ENCODE measurements at places on chromosomes 4 and X.

- DNase-seq = no peak
Observed at GRCh38 chr4:60930866-60931265, 269.3 kb upstream of the ADGRL3 start.

DNA sequence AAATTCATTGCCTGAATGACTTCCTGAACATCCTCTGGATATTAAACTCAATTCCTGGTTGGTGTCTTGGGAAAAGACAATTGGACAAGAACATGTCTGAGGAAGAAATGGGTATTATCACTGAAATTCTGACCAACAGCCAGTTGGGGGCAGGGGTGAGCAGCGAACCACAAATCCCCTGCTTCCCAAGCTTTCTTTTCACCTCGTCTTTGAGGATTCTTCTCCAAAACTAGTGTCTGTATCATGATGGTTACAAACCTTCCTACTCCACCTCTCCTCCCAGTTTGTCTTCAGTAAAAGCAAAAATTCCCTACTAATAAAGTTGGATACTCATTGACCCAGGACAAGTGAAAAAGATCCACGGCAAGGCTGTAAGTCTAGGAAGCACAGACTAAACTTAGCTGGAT is 48.3 kb upstream of the WDR1 start:
- peak; percentile 61 for DNase-seq

DNA sequence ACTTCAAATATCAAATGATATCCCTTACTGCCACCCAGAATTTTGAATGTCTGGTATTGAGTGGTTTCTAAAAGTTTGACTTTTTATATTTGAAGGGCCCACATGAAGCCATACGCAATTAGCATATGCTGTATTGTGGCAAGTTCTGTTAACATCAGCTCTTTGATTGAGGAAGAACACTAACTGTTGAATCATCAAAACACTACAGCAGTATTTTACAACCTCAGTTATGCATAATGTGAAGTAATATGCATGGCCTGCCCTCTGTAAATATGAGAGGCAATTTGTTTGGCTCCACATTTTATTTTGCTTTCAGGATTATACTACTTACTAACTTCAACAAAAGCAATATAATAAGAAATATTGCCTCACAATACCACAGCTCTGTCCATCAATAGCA is 62.2 kb upstream of the DMD start:
- DNase-seq = no peak

DNA sequence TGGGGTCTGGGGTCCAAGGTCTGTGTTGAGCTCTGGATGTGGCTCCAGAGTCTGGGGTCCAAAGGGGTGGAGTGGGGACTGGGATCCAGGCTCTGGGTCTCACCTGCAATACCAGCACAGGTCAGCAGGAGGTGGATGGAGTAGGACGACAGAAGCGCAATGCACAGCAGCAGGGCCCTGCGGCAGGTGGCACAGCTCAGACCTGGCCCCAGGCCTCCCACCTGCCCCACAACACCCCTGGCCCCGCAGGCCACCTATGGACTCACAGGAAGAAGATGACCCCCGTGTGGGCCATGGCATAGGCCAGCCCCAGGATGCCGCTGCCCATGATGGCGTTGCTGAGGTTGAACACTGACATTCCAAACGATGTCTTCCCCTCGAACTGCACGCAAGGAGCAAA is 3.4 kb downstream of the SLC38A5 start:
- peak; percentile 58 for DNase-seq

DNA sequence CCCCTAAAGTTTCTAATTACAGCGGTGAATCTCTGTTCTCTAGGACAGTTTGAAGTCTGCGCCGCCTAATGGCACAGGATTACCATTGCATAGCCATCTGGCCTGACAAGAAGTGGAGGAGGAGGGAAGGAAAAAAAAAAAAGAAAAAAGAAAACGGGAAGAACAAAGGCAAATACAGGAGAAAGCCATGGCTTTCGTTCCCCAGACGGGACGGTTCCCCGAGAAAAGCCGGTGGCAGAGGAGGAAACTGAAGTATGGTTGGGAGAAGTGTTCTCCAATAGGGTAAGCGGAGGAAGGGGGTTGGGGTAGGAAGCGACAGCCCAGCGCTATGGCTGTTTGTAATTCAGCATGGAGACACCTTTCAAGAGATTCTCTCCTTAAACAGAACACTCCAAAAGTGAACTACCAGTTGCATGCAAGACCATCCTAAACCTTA is 80.8 kb downstream of the HMGN5 start:
- DNase-seq = peak; percentile 42

GRCh38 chr4:183599284-183599683 is 59.7 kb downstream of the RWDD4 start:
- no peak for DNase-seq

DNA sequence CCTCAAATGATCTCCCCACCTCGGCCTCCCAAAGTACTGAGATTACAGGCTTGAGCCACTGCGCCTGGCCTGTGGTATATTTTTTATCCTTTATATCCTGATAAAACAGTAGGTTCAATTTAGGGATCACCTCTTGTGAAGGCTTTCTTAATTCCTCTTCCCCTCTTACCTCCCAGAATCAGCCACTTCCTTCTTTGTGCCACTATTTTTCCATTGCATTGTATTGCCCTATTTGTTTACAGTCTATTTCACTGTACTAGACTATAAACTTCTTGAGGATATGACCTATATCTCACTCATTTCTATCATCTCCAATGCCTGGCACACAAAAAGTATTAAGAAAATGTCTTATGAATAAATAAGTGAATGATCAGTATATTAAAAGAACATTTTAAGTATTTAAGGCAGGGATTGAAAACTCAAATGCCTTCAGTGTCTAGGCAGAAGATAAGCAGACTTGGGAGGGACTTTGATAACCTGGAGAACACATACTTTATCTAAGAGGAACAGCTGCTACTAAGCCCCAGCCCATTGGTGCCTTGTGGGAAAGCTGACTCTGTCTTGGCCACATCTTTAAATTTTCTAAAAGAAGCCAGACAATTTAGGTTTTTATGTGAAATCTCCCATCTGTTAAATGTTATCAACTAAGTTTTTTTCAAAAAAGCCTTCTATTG is 82.3 kb upstream of the OGT start:
- DNase-seq = no peak

DNA sequence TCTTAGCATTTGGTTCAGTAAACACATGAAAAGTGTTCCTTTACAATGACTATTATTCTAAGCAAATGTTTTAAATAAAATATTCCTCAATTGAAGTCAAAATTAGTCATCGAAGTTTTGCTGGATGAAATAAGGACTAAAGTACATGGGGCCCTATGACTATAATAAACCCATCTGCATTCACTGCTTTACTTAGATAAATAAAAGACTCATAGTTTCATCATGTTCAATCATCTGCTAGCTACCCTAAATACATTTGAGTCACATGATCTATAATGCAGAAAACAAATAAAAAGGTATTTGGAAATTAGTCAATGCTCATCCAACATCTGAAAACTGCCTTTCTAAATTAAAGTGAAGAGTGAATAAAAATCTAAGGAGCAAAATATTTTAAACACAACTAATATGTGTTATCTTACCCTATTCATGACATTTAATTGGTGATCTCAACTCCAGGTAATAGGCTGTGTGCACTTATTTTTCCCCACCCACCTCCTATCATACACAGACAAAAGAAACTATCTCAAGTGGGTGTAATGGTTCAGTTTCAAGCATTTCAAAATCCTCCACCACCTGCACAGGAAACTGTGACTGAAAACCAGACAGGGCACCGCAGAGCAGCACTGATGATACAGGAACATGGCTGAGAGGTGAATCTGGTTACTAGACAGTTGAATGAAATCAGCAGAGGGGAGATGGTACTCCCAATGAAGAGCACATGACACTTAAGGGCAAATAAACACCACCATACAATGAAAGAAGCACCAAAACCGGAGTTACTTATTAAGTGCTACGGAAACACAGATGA is 78.6 kb downstream of the CAMK2D start:
- no peak for DNase-seq

DNA sequence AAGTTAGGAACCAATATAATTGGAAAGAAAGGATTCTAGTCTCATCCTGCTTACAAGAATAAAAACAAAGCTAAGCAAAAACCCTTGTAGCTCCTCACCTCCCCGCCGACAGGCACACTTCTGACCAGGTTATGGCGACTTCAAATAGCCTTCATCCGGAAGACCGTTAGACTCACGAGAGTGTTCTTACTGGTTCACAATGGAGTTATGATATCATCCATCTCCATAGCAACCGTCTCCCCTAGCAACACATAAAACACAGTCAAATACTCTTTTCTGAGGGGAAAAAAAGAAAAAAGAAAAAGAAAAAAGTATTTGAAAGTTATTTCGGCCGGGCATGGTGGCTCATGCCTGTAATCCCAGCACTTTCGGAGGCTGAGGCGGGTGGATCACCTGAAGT is at the start of gene IL13RA2:
IL13RA2 (minus strand) TSS at position 162 of the 400 bp plus-strand sequence. CDS start 347 bp downstream, outside the sequence.
- no peak for DNase-seq

DNA sequence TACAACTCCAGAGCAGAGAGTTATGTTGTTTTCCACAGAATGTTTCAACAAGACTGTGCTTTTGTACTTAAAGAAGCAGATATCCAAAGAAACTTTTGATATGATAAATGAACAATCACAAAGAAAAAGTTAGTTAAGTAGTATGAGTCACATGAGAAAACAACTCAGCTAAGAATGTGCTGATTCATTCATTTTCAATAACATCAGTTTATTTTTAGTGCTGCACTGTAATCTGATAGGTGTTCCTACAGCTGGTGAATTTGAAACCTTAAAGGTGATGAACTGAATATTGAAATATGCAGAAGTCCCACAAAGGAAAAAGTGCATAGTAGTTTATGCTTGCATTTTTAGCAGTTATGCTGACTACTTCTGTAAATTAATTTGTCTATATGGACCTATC is 180.3 kb upstream of the TENM3 start:
- no peak for DNase-seq

GRCh38 chr4:112183252-112183651 is 38.0 kb downstream of the FAM241A start:
- no peak for DNase-seq

DNA sequence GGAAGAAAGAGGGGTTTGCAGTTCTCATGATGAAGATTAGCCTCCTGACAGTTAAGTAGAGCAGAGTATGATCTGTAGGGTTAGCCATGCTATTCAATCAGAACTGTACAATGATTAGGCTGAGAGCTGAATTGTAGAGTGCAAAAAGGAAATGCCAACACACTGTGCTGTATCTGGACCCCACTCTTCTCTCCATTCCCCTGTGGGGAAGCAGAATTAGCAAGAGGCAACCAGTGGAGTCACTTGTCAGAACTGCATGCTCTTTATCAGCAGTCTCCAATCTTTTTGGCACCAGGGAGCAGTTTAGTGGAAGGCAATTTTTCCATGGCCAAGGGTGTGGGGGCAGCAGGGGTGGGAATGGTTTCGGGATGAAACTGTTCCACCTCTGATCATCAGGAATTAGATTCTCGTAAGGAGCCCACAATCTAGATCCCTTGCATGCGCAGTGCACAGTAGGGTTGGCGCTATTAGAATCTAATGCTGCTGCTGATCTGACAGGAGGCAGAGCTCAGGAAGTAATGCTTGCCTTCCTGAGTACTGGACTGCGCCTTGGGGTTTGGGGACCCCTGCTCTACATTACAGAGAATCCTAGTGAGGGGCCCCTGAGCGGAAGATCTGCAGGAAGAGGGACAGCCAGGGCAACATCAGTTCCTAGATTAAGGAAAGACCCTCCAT is 19.4 kb downstream of the TBC1D9 start:
- no peak for DNase-seq

- peak; percentile 65 for DNase-seq
Observed at GRCh38 chrX:123961268-123962005, at the start of gene STAG2. STAG2 (plus strand) TSS chrX:123961706; CDS start chrX:124022628, 60,922 bp downstream.

DNA sequence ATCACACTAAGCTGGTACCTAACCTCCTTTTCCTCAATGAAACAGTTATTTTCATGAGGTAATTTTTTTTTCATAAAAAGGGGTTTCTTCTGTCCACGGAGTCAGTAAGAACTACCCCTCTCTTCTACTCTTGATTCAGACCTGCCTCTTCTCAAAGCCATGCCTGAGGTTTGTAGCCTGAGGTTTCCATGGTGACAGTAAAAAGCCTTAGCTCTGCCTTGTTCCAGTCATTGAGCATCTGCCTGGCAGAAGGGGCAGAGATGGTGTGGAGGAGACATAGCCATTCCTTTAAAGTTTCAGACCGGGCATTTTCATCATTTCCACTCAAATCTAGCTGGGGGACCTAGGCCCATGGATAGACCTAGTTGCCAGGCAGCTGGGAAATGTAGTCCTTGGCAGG is 135.5 kb downstream of the REPS2 start:
- no peak for DNase-seq

GRCh38 chrX:54994668-54995351 is 822 bp upstream of the PFKFB1 start:
- no peak for DNase-seq

DNA sequence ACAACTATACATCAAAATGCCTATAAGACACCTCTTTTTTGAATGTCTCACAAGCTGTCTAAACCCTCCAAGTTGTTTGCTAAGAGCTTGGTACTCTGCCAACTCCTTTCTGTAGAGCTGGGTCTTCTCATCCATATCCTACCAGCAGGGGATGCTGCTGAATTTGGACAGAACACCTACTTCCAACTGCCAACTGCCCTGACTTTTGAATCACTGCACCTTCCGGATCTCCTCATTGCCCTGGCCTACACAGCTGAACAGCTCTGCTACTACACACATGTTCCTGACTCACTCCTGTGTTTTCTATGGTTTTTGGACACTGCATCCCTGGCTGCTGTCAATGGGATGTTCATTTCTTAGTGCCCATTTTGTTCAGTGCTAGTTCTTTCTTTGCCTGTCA is 18.7 kb downstream of the FAM184B start:
- no peak for DNase-seq

- DNase-seq = no peak
Observed at GRCh38 chr4:117610706-117611308, 423.5 kb upstream of the NDST3 start.

DNA sequence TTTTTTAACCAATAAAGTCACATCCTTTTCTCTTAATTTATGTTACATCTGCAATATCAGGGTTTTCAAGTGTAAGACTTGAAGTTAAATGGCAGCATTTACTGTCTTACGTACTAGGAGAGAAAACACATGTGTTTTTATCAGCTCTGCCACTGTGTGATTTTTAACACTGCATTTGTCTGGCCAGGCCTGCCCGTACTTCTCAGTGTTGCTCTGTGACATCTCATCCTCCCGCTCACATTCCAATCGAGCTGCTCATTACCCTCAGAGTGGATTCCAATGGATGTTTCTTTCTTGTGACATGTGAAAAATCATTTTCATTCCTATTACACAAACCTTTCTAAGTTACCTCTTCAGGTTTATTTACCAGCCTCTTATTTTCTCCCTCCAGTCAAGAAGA is 420.3 kb downstream of the FAT4 start:
- no peak for DNase-seq

DNA sequence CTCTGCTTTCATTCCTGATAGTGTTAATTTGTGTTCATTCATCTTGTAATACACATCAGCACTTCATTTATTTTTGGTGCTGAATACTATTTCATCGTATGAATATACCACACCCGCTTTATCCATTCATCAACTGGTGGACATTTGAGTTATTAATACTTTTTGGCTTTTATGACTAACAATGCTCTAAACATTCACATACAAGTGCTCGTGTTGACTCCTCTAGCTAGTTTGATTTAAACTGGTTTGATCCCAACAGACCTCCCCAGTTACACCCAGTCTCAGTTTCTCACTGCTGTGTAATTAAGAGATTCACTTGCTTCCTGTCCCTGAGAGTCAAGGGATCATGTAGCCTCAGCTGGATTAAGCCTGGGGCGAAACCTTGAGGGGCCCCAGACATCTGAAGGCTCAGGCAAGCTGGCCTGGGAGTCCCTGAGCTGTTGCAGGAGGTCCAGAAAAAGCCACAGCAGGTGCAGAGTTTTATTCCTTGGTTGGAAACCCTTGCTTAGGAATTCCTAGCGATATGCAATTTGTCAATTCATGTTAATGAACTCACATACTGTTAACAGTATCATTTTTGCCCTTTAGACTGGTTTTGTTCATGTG is 52.8 kb upstream of the CLDN24 start:
- no peak for DNase-seq

GRCh38 chr4:8297141-8297601 is 27.6 kb downstream of the HTRA3 start:
- peak; percentile 3 for DNase-seq
